NCI-H2029 (cell line): ENCODE measurements at places on chromosomes 6 and 20.
A peak's percentile ranks its signal among the peaks of the same experiment; 100 is the strongest.

DNA sequence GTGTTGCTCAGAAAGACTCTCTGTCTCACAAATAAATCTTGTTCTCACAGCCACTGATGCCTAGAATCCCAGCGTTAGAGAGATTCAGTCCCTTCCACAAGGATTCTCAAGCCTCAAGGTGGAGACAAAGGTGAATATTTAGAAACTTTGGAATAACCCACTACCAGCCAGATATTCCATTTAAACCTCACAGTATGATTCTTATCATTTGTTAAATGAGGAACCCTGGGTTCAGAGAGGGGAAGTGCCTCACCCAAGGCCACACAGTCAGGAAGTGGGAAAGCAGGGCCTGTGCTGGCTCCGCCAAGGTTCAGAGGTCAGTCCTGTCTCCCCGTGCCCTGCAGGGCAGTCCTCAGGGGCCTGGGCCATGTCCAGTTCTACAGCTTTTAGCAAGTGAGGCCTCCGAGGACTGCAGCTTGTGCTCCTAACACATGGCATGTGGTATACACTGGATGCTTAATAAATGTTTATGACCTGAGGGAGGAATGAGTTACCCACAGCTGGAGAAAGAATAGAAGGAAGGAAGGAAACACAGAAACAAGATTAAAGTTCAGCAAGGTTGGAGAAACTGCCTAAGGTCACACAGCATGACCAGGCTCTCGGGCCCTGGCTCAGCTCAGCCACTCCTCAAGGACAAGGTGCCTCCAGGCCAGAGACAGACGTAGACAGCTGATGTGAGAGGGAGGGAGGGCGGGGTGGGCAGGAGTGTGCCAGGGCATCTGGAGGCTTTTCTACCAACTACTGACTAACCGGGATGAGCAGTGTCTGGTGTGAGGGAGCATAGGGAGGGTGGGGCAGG, 3.9 kb upstream of the TGM2 start:
- no peak for DNase-seq

DNA sequence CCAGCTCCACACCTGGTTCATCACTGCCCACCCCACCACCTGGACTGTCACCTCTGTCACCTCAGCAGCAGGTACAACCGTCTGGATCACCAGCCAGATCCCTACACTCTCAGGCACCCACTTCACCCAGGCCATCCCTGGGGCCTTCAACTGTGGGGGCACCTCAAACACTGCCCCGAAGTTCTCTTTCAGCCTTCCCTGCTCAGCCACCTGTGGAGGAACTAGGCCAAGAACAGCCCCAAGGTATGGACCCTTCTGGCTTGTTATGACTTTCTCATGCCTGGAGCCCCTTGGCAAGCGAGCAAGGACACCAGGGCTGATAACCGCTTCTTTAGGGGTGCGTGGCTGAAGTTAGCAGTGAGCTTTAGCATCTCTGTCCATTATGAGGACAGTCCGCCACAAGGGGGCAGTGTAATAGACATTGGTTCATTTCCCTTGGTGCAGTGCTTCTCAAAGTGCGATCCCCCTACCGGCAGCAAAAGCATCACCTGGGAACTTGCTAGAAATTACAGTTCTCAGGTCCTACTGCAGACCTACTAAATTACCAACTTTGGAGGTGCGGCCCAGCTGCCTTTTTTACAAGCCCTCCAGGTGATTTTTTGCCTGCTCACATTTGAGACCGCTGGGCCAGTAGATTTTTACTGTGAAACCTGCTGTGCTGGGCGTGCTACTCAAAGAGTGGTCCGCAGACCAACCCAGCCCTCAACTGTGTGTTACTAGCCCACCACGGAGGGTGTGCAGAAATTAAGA, 32.5 kb downstream of the PNPLA1 start:
- DNase-seq, result peak; percentile 83

GRCh38 chr20:59630526-59630925, 26.2 kb downstream of the PHACTR3 start:
- DNase-seq, result no peak

DNA sequence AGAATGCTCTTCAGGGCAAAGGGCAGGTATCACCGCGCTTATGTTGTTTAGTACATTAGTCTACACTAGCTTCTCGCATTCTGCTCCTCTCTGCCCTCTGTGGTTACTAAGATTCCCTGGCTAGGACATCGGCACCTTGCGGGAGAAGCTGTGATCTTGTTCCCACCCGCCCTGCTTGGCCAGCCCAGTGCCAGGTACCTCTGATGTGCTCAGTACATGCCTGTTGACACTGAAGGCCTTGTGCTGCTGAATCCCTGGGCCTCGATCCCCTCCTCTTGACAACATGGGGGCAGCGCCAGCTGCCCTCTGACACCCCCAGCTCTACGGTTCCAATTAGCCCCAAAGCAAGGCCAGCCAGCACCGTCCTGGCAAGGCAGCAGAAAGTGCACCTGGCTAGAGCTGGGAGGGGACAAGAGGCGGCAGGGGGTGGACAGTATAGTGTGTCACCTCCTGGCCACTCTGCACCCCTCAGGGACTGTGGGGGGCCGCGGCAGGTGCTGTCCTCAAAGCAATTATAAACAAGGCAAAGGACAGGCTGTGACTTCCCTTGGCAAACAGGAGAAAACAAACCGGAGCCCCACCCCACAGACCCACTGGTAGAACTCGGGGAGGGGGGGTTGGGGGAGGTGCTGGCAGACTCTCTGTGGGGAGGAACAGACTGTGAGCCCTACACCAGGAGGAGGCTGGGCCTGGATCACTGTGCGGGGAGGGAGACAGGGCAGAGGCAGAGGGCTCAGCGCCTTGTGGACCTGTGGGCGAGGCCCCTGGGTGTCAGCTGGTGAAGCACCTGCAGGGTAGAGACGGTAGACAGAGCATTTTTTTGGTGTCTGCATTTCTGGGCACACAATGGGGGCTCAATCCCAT, 7.1 kb downstream of the TFEB start:
- peak; percentile 86 for DNase-seq

- no peak for DNase-seq
Measured at GRCh38 chr6:107267634-107268033, 152.3 kb upstream of the BEND3 start.

- no peak for DNase-seq
Measured at GRCh38 chr20:12847872-12848271, 160.9 kb upstream of the SPTLC3 start.

DNA sequence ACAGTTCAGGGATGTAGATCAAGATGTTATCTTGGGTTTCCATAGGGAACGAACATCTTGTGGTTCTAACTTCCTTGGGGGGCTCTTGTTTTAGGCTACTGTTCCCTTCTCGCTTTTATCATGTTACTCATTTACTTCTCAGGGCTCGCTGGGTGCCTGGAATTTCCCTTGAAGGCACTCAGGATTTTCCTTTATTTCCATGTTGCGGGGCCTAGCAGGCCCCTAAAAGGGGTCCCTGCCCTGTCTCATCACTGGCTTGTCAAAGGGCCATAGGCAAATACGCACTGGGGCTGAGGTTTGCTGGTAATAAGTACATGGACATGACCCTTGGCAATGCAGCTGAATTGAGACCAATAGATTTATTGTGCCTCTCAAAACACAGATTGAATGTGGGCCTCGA, 262.3 kb downstream of the CDH4 start:
- no peak for DNase-seq

DNA sequence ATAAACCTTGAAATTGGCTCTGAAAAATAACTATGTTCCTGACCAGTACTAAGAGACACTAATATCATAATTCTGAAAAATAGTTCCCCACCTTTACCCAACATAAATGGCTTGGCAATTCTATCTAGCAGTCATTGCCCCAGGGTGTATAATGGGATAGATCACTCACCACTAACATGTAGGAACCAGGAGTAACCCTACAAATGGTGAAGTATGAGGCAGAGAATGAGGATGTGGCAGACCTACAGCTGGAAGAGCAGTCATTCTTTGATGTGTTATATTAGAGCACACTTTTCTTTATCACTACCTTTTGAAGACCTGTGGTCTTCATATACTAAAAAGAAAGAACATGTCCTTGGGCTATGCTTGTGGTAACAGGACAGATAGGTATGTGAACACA, 136.5 kb upstream of the SYNDIG1 start:
- no peak for DNase-seq

- DNase-seq, result no peak
Measured at GRCh38 chr6:147055821-147056392, 148.3 kb upstream of the STXBP5 start.

GRCh38 chr20:25081065-25081729, 744 bp downstream of the VSX1 start:
- DNase-seq, result no peak

DNA sequence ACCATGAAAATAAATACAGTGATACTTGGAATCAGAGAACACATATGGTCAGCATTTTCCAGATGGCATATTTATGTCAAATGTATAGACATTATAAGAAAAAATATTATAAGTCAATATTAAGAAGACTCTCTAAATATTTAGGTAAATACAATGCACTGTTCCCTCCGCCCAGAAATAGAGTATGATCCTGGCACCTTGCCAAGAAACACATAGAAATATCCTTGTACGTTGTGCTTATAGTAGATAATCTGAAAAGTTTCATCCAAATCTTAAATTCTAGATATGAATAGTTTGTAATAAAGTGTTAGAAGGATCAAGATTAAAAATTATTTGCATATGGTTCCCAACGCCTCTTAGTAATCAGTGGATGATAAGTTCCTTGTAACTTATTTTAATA, 645.8 kb upstream of the GJE1 start:
- no peak for DNase-seq

DNA sequence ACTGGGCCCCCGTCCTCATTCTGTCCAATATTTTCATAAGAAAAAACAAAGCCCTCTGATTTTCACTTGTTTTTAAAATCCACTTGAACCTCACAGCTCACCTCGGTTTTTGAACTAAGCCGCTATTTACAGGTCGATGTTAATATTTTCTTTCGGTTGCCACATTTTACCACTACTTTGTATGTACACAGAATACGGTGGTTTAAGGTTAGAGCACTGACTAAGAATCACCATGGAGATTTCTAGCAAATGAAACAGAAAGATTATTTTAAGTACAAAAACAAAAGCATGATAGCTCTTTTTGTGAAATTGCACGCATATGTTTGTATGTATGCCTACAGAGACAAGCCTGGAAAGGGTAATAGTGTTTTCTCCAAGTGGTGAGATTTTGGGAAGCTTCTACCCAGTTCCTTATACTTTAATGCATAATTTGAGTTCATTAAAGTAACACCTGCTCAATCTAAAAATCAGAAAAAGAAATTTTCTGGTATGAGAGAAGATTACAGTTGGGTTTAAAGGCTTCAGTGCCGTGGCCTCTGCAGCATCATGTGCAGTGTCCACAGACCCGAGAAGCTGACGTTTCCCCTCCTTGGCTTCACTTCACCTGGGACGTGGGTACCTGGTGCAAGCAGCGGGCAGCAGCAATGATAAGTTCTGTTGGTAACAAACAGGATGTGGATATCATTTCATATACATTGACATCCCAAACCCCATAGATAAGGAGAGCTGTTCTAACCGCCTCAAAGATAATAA, 144.0 kb downstream of the UST start:
- DNase-seq, result no peak

DNA sequence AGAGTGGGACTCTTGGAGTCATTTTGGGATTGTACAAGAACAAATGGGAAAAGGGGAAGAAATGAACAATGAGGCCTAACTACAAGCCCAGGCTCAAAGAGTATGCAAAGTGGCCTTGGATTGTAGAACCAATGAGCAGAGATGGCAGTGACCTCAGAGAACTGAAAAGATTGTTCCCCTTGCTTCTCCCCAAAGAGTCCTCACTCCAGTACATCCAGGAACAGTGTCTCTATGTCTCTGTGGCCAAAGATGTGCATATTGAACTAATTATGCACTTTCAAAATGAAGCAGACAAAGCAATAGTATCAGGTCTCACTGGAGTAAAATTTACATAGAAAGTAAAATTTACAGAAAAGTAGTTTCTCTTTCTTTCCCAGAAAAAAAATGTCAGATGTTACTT, 81.0 kb downstream of the SMLR1 start:
- DNase-seq, result no peak

DNA sequence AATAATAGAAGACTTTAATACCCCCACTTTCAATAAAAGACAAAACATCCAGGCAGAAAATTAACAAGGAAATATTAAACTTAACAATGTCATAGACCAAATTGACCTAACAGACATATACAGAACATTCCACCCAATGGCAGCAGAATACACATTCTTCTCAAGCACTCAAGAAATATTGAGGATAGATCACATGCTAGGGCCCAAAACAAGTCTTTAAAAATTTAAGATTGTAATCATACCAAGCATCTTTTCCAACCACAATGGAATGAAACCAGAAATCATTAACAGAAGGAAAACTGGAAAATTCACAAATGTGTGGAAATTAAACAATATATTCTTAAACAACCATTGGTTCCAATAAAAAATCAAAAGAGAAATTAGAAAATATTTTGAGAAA, 161.0 kb downstream of the COL12A1 start:
- no peak for DNase-seq

- peak; percentile 36 for DNase-seq
Measured at GRCh38 chr20:23235173-23236027, 115.2 kb upstream of the NXT1 start.
